ENCODE measurements at places on chromosomes 6 and 20.

- no peak for DNase-seq
Observed at GRCh38 chr6:8069151-8069550, 5.0 kb upstream of the BLOC1S5 start.

GRCh38 chr6:56230976-56231566 is 16.3 kb downstream of the COL21A1 start:
- no peak for DNase-seq

DNA sequence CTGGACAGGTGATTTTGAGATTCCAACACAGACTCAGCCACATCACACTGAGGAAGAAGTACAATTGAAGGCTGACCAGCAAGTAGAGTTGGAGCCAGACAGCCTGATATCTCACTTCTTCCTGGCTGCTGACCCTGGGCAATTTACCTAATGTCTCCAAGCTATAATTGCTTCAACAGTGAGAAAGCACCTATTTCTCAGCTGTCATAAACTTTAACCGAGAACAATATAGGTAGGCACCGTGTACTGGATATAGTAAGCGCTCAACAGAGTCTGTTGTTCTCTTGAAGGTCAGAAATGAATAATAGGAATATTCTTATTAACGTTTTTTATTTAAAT is 28.3 kb downstream of the STX7 start:
- no peak for DNase-seq

GRCh38 chr20:4987130-4987529 is 14.2 kb downstream of the SLC23A2 start:
- DNase-seq = no peak

- DNase-seq = no peak
Observed at GRCh38 chr6:4864519-4864918, 88.3 kb downstream of the CDYL start.

GRCh38 chr20:49781676-49782075 is 31.0 kb upstream of the SLC9A8 start:
- no peak for DNase-seq

DNA sequence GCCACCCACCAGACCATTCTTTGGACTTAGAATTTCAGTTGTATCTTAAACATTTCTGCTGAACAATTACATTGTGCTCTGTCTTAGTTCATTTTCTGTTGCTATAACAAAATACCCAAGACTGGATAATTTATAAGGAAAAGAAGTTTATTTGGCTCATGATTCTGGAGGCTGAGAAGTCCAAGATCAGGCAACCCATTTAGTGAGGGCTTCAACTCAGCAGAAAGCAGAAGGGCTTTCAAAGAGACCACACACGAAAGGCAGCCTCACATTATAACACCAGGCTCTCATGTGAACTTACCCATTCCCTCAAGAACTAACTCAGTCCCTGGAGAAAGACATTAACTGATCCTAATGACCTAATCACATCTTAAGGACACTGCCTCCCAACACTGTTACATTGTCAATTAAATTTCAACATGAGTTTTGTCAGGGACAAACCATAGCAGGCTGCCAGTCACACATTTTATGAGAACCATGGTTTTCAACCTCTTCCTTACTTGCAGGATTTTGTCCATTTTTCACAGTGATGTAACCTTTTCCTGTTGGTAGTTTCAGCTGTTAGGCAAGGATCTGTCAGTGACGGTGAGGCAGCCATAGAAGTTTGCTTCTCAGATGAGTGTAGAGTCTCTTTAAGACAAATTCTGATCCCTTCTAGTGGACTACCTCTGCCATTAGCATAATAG is 399.6 kb upstream of the SOX4 start:
- no peak for DNase-seq

DNA sequence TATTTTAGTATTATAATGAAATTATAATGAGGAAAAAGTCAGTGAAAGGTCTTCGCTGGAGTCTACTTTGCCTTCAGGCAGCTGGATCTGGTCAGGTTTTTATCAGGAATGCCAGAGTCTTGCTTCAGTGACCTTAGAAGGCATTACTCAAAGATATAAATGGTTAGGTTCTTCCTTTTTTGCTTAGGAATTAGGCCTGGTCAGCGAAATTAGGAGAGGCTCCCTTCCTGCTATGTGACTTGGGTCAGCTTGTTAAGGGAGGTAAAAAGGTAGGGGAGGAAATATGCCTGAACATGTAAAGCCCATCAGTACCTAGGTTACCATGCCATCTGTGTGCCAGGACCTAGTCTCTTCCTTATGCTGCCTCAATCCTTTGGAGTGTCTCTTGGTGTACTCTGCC is 115.1 kb downstream of the OTOR start:
- DNase-seq = no peak

DNA sequence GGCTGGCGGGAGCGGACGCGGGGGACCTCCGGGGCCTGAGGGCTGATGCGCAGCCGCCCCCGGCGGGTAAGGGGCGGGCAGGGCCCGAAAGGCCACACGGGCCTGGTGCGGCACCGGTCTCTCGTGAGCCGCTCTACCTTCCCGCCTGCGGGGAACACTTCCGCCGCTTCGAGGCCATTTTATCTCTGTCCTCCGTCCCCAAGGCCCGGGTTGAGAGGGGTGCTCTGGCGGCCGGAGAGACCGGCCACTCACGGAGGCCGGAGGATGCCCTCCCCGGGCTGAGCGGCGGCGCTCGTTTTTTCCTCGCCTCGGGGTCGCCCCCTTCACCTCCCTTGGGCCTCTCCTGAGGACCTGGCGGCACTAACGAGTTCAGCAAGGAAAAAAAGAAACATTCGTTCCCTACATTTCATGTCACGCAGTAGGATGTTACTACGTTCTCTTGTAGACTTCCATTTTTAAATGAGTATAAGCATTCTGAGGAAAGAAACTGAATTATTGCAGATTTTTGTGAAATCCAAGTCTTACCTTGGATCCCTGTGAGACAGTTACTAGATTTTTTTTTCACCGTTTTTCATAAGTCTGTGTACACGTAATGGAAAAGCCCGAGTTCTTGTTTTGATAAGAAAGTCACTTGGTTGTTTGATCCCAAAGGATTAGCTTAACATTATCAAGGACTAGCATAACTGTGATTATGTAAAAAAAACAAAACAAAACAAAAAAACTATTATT is 575 bp downstream of the WTAP start:
- DNase-seq = no peak

DNA sequence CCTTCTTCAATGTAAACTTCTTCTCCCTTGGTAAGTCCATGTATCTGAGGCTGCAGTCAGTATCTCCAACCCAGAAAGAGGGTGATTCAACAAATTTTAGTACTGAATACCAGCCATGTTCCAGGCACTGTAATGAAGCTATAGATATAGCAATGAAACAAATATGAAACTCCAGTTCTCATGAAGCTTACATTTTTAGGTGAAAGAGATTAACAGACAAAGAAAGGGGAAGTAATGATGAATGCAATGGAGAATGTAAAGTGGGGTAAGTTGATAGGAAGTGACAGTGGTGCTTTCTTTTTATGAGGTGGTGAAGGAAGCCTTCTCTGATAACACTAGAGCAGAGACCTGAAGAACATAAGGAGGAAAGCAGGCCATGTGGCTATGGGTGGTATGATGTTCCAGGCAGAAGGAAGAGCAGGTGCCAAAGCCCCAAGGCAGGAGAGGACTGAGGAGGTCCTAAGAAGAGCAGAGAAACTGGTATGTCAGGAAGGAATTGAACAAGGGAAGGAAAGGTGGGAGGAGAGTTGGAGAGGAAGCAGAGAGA is 143.6 kb downstream of the TFAP2B start:
- DNase-seq = no peak

GRCh38 chr20:64234291-64234791 is 21.2 kb upstream of the PCMTD2 start:
- DNase-seq = no peak

DNA sequence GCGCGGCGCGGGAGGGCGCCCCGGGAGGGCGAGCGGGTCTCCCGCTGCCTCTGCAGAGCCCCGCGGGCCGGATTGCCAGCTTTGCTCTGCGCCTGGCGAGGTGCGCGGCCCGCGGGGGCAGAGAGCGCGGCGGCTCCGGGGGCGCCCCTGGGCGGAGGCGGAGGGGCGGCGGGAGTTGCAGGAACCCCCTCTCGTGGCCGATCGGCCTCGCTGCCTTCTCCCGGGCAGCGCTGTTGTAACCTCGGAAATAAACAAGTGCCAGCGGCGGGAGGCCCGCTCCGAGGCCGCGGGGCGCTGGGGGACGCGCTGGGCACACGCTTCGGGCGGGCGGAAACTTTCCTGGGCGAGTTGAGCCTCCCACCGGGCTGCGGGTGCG is 1.2 kb downstream of the CDH4 start:
- DNase-seq = no peak

GRCh38 chr6:140775061-140775460 is 1357.7 kb upstream of the GJE1 start:
- no peak for DNase-seq

DNA sequence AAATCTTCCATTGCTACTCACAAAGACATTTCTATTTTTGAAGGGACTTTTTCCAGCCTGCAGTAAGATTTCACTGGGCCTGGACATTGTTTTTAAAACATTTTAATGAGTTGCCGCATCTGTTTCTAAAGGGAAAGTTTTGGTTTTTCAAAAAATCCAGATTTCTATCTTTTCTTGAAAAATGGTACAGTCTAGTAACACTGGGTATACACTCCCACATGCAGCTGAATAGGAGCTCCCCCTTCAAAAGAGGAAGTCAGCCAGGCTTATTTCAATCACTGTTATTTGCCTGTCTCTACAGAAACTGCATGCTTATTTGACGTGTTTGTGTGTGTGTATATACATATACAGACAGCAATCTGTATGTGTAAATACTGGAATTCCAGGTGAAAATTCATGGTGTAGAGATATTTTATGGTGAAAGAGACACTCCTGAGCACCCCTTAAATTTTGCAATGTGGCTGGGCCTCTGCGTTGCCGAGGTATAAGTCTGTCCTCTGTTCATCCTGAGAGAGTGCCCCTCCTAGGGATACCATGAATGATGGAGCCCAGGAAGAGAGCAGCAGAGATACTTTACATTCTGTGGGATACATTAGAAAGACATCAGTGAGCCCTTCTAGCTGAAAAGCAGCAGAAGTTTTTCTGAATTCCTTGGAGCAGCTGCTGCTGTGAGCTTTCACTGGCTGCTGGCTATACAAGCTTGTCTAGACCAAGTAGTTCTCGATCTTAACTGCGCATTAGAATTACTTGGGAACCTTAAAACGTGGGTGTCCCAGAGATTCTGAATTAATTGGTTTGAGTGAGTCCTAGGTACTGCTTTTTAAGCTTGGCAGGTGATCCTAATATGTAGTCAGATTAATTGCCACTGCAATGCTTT is 12.0 kb upstream of the ABRACL start:
- no peak for DNase-seq

DNA sequence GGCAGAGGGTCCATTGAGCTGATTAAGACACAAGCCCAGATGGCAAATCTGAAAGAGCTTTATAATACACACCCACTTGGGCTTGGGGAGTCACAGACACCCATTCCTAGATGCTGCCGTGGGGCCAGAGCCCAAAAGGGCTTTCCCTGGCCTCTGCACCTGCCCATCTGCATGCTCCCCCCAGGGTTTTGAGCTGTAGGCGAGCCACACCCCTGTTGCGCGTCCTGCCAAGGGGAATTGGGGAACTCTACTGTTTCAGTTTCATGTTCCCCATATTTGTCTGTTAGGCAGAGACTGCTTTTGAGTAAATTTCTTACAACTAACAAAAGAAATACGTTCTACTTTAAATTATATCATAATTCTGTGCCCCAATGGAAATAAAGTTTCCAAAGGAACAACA is 52.9 kb upstream of the FNDC1 start:
- DNase-seq = no peak

DNA sequence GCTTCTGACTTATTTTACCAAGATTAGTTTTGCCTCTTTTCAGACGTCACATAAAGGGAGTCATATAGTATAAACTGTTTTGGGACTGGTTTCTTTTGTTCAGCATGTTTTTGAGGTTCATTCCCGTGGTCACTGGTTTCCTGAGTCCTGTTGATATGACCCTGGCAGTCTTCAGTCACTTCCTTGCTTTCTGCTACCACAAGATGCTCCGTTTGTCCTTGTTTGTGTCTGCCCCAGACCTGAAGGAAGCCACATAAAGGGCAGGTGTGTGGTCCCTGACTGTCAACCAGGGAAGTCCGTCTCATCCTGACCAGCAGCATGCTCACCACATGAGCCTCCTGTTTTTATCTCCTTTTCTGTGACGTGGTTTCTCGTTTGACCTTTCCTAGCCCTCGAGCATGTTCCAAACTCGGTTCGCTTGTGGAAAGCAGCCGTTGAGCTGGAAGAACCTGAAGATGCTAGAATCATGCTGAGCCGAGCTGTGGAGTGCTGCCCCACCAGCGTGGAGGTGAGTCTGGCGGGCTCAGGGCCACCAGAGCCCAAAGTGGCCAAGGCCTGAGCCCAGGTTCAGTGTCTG is 26.1 kb upstream of the C20orf204 start:
- DNase-seq = no peak

GRCh38 chr6:118825661-118826060 is 68.3 kb upstream of the ASF1A start:
- DNase-seq = no peak

DNA sequence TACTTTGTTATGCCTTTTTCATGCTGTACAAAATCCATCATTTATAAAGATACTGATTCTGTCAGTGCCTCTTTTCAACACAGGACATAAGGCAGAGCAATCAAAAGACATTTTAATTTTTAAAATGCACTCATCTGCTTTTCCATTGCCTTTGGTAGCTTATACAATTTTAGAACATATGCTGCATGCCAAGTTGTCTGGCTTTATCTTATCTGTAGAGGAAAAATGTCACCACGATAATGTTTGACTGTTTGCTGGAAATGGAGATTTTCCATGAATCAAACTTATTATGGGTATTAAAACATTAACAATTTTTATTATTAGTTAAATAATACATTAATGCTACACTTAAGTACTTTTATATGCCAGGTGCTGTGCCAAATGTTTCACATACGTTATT is 50.5 kb downstream of the NKAIN2 start:
- no peak for DNase-seq

- no peak for DNase-seq
Observed at GRCh38 chr6:135411339-135411738, 86.2 kb downstream of the AHI1 start.

DNA sequence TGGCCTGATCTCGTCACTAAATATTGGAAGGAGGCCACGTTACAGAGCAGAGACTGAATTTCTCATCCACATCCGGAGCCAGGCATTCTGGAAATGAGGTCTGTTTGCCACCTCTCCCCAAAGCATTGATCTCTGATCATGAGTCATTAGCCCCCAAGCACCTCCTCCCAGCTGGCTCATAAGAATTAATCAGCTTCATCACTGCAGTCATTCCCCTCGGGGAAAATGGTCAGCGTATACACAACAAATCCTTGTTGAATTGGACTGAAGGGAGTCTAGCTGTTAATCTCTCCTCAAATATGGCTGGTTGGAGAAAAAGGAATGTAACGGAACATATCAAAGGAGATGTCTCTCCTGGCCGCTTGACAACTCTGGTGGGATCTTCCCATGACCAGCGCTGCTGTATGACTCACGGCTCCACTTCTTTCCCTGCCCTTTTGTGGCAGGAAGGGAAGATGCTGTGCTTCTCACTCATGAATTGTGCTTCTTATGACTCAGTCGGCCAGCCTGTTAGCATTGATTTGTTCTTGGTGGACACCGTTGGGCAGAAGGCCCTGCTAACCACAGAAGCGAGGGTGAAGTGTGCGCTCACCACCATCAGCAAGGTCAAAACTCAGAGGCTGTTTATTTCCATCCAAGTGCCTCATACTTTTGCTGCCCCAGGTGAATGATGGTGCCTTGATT is 76.7 kb downstream of the RNF182 start:
- DNase-seq = peak; percentile 88
